Stimulated activated CD4-positive, alpha-beta T cell treated with anti-CD3 and anti-CD28 coated beads, TNF-alpha, amount 100 ng/mL, for 4 hours (primary cell): ENCODE measurements at places on chromosomes 2 and 18.

DNA sequence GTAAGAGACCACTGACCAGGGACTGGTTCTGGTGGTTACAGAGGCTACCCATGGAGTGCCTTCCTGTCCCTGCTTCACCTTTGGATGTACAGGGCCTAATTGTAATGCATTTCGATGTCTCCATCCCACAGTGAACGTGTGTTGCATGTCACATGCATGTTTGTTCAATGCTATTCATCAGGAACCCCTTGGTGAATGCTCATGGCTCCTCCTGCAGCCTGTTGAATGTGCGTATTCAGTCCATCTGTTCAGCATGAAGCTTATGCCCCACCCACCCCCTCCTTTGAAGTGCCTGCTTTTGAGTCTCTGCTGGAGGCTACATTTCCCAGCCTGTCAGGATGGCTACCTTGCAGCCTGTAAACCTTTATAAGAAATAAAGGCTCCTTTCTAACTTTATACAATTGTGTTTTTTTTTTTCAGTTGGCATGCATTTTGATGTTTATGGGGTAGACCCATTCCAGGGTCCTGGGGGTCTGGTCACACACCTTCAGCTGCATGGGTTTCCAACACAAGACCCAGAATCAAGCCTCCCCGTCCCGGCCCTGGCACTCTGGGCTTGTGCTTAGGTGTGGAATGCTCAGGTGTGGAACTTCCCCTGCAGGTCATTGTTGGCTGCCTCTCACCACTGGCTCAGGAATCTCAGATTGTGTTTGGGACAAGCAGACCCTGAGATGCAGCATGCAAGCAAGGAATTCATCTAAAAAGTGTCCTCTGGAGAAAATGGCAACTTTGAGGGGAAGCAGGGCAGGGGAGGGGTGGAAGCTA, 238.8 kb upstream of the HDAC4 start:
- DNase-seq = no peak

- DNase-seq = no peak
These were observed 41.0 kb downstream of the EPB41L5 start for GRCh38 chr2:120053891-120054290.

DNA sequence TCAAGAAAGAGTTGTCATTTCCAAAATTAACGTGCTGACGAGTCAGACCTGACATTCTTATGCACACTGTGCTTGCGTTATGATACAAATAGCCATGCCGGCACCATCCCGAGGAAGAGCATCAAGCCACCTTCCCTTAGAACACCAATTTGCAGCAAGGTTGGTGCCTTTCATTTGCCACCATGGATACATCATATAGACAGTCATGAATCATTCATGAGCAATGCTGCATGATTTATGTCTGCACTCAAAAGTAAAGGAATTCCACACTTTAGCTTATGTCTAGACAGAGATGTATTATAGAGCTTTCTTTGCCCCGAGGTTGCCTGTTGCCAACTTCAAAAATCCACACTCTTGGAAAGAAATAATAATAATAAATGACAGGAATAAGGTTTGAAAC, 166.9 kb downstream of the VWC2L start:
- no peak for DNase-seq

DNA sequence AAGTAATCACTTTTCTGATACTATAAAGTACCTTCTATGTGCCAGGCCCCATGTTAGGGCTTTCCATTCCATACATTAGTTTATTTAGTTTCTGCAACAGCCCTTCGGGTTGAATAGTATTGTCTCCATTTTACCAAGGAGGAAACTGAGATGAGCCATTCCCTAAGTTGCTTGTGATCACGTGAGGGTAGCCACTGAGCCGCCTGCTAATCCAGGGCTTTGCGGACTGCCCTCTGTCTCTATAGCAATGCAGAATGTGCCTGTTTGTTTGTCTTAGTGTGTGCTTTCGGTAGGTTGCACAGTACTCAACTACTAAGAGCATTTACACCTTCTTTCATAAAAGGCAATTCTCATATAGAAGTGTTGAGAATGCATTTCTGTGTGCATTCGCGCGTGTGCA, 5.0 kb downstream of the EMILIN2 start:
- DNase-seq = no peak

DNA sequence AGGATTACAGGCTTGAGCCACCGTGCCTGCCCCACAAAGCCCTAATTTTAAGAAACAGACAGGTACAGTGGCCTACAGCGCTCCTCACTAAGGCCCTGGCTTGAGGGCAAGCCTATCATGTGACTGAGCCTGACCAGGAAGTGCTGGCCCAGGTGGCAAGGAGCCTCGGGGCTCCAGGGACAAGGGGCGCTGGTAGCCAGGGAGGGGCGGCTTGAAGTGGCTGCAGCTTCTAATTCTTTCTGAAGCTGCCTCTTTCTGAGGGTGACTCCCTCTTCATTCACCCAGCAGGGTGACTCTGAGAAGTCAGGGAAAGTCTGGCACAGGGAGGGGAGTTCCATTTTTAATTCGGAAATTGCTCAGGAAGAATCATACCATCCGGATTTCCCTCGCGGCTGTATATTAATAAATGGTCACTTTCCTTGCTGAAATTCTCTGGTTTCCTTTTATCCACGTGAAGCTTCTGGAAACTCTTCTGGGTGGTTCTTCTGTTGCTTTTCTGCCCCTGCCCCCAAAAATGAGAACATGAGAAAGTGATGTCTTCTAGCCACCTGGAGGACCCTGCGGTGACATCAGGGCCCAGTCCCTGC, 115.7 kb downstream of the FAM210A start:
- DNase-seq = no peak

DNA sequence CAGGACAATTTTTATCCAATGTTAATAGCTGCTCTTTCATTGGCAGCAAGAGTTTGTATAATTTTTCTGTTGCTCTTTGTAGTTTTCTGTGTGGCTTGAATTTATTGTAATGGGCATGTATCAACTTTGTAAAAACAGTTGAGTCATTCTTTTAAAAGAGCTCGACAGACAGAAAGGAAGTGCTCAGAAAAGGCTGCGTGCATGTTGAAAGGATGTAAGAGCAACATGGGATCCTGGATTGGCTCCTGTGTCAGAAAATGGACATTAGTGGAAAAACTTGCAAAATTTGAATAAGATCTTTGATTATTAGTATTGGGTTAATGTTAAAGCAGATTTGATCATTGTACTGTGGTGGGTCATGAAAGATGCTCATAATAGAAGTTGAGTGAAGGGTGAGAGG, 93.3 kb upstream of the CDC42EP3 start:
- DNase-seq = no peak

- no peak for DNase-seq
These were observed 102.3 kb upstream of the CYRIA start for GRCh38 chr2:16767789-16768476.

DNA sequence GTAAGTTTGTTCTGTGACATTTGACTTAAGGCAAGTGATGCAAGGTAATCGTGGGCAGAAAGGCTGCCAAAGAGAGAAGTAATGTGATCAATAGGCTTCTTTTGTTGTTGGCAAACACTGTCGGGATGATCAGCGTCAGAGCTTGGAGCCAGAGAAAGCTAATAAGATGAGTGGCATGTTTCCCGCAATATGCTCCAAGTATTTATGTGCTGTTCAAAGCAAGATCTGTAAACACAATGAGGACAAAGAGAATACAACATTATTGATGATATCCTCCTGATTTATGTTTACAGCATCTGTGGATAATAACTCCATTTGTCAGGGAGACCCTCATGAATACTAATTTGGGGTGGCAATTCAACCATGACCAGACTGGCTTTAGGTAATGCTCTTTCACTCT, 603.3 kb downstream of the TDRD15 start:
- no peak for DNase-seq

DNA sequence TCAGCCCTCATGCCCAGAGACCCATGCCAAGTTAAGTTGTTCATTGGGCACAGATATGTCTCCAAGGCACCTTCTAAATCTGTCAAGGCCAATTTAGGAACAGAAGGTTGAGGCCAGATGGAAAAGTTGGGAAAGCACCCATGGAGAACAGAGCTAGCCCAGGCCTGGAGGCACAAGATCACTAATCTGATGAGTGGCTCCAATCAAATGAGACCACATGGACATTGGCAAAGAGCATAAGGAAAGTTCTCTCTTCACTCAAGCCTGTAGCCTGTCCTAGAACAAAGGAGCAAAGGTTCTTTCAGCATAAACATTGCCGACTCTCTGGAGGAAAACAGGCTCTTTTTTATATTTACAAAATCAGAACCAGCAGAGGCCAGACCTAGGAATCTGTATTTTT, 154.8 kb downstream of the RNF152 start:
- DNase-seq = no peak

DNA sequence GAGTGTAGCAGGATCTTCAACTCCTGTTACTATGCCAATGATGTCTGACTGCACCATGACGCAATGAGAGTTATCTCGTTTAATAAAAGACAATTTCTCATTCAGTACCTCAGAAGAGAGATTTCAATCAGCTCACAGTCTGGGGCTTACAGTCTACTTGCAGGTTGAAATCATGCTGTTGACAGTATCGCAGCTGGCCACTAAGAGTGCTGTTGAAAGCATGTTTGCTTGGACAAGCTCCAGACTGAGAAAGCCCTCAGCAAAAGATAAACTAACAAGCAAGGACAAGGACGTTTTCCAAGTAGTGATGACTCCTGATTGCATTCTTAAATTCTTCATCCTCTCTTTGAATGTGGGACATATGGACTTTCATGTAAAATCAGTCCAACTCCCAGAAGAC, 145.2 kb upstream of the SYT4 start:
- DNase-seq = no peak
